Germinal center (tissue), 1 donor: ENCODE measurements at places on chromosomes 6 and 20.

GRCh38 chr6:56328728-56329090 lies 81.3 kb upstream of the COL21A1 start:
- DNase-seq: no peak

GRCh38 chr6:145887969-145888368 lies 73.4 kb upstream of the FBXO30 start:
- no peak for DNase-seq

- no peak for DNase-seq
Measured at GRCh38 chr6:85125526-85125925, 324.4 kb upstream of the NT5E start.

DNA sequence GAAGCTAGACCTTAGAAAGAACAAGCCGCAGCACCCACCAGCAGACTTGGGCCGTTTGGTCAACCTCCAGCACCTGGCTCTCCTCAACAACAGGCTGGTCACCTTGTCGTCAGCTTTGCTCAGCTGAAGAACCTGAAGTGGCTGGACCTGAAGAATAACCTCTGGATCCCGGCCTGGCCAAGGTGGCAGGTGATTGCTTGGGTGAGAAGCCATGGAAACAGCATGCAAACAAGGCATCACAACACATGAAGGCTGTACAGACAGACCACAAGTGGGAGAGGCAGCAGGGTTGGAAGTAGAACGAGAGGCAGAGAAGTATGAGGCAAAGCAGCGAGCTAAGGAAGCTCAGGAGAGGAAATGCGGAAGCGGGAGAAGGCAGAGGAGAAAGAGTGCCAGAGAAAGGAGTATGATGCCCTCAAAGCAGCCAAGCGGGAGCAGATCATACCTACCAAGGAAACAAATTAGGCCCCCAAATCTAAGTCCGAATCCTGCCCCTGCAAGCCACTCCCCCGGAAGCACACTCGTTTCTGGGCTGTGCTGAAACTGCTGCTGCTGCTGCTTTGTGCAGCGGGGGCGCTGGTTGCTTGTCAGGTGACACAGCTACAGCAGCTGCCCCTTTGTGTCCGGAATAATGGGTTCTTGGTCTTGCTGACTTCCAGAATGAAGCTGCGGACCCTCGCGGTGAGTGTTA lies 121.6 kb upstream of the LGSN start:
- DNase-seq: no peak

DNA sequence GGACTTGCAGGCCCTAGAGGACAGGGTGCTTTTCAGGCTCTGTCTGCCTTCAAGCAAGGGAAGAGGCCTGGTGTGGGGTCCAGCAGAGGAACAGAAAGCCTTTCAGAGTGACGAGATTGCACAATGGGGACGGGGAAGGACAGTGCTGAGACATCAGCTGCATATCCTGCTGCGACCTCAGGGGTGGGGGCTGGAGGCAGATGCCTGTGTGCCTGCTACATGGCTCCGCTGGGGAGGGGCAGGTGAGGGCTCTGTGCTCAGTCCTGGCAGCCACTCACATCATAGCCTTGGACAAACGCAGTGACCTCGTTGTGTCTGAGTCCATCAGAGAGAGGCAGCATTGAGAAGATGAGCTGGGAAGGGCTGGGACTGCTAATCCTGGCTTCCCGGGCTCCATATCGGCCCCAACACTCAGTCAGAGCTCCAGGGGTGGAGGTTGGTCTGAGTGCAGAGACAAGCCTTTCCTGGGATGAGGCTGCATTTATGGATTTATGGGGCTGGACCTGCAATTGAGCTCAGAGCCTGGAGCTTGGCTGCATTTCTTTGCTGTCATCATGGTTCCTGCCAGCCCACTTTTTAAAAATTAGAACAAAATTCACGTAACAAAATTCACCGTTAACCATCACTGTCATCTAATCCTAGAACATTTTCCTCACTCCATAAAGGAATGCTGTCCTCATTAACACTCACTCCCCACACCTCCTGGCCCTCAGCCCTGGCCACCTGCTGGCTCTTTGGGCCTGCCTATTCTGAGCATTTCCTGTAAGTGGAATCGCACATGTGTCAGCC lies 196.9 kb upstream of the SLC24A3 start:
- no peak for DNase-seq
